ENCODE measurements at places on chromosomes 12 and 14. TPM values are rescaled to one million over a fixed set of nuclear protein-coding genes. Genes with fewer than 3 reads are reported as not detected.

Gene LUM
- total RNA-seq: 0.28 TPM

Gene KCNH3
- total RNA-seq: 0.44 TPM

Gene PTHLH
- not detected for total RNA-seq

Gene CD163L1
- total RNA-seq: 0.32 TPM

Gene FAIM2
- 0.18 TPM for total RNA-seq

Gene IRAK3
- 0.89 TPM for total RNA-seq

Gene BEGAIN
- total RNA-seq: 1.3 TPM

Gene RDH16
- 0.85 TPM for total RNA-seq

Gene TNFRSF1A
- 32.4 TPM for total RNA-seq

Gene PAWR
- total RNA-seq: 512 TPM

Gene RTRAF
- total RNA-seq: 282 TPM

Gene ERC1
- total RNA-seq: 51.8 TPM

Gene SYT10
- total RNA-seq: 0.78 TPM

Gene ACSM4
- total RNA-seq: not detected

Gene TSPAN31
- total RNA-seq: 18.6 TPM

Gene DIP2B
- total RNA-seq: 22.0 TPM

Gene EFS
- 43.5 TPM for total RNA-seq

Gene ACOT6
- total RNA-seq: 0.13 TPM

Gene TDP1
- total RNA-seq: 54.2 TPM

Gene HNF1A
- total RNA-seq: not detected

Gene ABCC9
- total RNA-seq: 0.02 TPM

Gene FGF6
- not detected for total RNA-seq

Gene RNU6-8
- not detected for total RNA-seq

Gene CYP27B1
- 3.2 TPM for total RNA-seq

Gene TNFAIP2
- total RNA-seq: 25.2 TPM

Gene KRT79
- total RNA-seq: not detected

Gene DENND5B
- total RNA-seq: 13.8 TPM

Gene CABP1
- 10.7 TPM for total RNA-seq

Gene KIF21A
- total RNA-seq: 26.4 TPM

Gene DHRS2
- 1.8 TPM for total RNA-seq

Gene SOAT2
- not detected for total RNA-seq

Gene TOMM20L
- not detected for total RNA-seq

Gene KRT2
- not detected for total RNA-seq

Measured in WTC11 (cell line).